ENCODE measurements at places on chromosomes 13 and 19.

- DNase-seq: peak; percentile 80
These were observed 55.7 kb downstream of the FAM216B start for GRCh38 chr13:42836930-42837690.

DNA sequence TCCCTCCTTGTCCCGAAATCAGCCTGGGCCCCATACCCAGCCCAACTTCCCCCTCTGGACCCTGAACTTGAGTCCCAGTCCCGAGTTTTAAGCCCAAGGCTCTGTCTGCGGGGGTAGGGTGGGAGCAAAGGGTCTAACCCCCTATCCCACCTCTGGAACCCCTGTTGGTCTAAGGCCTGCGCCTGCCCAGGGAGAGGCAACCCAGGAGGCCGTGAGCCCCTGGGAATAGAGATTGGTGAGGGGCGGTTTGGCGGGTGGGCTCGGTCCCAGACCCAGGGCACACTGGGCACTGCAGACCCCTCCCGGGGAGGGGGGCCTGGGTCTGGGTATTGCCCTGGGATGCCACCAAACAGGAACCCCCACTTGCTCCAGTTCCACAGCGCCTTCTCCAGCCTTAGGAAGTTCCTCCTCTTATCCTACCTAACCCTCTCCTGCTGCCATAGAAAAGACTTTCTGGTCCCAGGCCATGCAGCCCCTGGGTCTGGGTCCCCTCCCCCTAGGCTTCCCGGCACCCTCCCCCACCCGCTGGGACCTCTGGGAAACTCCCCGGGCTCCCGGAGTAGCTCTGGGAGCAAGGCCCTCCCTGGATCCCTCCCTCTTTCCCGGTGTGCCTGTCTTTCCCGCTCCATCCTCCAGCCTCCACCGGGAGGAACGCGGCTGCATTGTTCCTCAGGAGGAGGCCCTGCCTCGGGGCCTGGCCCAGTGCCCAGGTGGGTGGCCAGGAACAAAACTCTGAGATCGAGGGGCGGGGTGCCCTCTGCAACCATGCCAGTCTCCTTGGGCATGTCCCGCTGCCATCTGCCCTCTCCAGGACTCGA, 33.6 kb upstream of the NANOS3 start:
- DNase-seq: peak; percentile 81

GRCh38 chr13:57418067-57418677, 213.4 kb upstream of the PCDH17 start:
- no peak for DNase-seq

DNA sequence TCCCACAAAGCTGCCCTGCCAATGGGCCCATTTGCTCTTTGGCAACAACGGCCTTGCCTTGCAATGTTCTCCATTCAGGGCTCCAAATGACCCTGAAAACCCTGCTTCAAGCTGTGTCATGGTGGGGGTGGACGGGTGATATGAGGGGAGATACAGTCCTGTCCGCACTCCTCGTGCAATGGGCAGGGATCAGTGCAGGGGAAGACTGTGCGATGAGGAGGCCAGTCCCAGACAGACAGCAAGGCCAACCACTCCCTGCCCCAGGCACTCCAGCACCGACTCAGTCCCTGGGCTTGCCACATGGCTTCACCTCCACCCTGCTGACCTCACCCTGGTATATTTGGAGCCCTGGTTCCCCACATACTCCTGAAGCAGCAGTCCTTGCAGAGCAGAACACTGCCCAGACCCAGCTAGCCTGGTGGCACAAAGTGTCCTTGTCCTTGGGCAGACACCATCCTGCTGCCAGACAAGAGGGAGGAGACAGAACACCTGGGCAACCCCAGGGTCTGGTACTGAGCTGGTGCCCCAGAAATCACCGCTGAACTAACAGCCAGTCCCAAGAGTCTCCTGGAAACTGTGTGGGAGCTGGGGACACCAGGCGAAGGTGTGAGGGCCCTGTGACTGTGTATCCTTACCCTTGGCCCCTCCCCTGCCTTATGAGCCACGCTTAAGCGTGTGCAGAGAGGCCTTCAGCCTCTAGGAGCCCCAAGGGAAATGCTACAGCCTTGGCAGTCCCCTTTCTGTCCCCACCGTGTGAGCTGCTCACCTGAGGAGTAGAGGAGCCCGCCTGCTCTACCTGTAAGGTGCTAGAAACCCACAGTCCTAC, 9.1 kb upstream of the SLC35E1 start:
- DNase-seq: no peak

GRCh38 chr13:88031980-88032559, 360.9 kb downstream of the SLITRK5 start:
- peak; percentile 41 for DNase-seq

DNA sequence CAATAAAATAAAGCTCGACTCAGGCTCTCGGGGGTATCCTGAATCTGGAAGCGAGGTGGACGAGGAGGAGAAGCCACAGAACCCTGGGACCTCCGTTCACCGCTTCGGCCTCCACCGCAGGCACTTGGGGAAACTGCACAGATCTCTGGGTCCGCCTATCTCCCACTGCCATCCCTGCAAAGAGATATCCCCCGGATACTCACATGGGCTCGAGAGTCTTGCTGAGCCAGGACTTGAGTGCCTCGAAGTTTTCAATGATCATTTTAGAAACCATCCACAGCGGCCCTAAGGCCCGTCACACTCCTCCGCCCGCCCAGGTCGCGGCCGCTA, 589 bp downstream of the RBM26 start:
- DNase-seq: no peak

DNA sequence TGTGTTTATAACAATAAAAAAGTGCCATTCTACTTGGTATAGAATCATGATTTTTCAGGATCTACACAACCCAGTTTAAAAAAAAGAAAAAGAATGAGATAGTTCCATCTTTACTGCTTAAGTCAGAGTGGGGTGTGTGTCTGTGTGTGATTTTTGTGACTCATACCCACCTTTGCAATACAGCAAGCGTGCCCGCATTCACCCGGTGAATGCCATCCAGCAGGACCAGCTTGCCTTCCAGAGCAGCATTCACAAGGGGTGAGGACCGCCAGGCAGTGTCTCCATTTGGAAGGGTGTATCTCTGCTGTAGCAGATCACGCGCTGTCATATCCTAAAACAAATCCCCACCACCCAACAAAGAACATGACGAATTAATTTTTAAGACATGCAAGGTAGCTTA, 127.7 kb downstream of the VWA8 start:
- no peak for DNase-seq

- no peak for DNase-seq
These were observed 4.2 kb downstream of the NRTN start for GRCh38 chr19:5809053-5809452.

GRCh38 chr13:78689011-78689410, 30.1 kb upstream of the OBI1 start:
- DNase-seq: peak; percentile 9

DNA sequence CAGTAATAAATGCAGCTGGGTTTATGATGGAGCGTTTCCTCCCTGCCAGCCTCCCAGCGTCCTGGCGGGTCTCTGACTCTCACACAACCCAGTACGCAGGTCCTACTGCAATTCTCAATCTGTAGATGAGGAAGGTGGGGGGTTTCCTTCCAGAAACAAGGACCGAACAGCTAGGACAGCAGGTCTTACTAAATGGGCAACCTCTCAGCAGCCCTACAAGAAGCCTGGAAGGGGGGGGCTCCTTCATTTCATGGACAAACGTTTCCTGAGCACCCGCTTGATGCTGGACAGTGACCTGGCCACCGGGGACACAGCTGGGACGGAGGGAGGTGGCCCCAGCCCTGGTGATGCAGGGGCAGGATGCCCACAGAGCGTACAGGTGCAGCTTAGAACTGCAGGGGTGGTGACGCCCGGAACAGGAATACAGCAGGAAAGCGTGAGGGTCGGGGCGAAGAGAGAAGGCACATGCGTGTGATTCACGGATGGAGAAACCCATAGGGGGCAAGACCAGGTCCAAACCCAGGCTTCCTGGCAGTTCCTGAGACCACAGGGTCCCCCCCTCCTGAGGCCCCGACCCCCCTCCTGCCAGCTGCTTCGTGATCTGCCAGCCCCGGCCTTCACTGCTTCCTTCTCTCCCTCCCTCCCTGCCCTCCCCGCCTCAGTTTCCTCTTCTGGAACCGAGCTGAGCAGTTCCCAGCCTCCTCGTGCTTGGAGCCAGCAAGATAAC, 732 bp upstream of the C2CD4C start:
- no peak for DNase-seq

DNA sequence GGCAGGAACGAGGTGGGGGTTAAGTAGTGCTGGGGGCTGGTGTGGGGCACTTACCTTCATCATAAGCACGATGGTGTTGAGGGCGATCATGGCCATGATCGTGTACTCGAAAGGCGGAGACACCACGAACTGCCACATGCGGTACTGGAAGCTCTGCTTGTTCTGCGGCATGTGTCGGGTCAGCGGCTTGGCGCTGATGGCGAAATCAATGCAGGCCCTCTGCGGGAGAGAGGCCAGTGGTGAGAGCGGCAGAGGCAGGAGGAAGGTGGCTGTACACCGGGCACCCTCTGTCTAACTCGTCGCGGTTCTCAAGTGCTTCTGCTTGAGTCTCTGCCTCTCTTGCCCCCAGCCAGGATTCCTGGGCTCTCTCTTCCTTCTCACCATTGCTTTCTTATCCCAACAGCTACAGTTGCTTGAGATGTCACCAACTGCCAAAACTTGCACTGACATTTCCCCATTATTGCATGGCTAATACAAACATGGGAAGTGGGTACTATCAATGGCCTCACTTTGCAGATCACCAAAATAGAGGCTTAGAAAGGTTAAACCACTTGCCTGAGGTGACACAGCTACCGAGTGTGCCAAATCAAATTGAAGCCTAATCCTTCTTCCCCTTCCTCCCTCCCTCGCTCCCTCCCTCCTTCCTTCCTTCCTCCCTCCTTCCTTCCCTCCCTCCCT, 105.0 kb downstream of the IER2 start:
- no peak for DNase-seq

DNA sequence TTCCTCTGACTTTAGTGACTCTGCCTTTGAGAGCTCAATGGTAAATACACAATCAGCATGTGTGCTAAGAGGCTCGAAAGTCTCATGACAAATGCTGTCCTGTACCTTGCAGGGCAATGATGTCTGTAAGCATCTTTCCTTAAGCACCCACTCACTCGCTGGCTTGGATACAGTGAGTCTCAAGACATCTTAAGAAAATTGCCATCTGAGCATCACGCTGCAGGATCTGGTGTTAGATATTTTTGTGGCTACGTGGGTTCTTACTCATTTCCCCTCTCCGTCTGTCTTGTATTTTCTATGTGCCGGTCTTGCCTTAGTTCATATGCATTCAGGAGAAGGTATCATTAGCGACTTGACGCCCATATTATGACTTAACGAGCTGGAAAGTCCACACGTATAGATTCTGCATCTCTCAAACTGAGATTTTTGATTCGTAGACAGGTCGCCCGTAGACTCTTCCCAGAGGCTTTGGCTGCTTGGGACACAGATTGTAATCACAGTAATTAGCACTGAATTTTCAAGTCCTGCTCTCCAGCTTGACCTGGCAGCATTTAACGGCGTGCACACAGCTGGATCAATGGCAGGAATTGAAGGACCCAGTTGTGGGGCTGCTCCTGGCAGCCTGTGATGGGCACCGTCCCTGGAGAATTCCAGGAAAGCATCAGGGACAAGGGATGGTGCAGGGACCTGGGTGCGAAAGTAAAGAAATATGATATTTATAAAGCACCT, 231.2 kb downstream of the ZIC5 start:
- DNase-seq: no peak

GRCh38 chr13:57820924-57821323, 189.4 kb downstream of the PCDH17 start:
- DNase-seq: no peak

- no peak for DNase-seq
These were observed at the start of gene C5AR2 for GRCh38 chr19:47331931-47332547. Gene C5AR2 (plus strand): TSS chr19:47332175. CDS start chr19:47340800, 8,625 bp downstream.

DNA sequence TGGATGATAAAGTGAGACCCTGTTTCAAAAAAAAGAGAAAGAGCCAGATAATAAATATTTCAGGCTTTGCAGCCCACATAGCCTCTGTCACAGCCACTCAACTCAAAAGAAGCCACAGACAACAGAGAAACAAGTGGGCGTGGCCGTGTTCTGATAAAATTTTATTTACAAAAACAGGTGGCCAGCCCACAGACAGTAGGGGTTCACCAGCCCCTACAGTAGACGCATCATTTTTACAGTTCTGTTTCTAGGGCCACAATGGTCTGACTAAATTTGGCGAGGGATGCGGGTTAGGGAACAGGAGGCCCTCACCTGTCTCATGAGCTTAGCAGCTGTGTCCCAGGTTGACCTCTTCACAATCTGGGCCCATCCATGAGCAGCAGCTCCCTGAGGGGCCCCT, 59.5 kb downstream of the ARHGEF18 start:
- DNase-seq: no peak

DNA sequence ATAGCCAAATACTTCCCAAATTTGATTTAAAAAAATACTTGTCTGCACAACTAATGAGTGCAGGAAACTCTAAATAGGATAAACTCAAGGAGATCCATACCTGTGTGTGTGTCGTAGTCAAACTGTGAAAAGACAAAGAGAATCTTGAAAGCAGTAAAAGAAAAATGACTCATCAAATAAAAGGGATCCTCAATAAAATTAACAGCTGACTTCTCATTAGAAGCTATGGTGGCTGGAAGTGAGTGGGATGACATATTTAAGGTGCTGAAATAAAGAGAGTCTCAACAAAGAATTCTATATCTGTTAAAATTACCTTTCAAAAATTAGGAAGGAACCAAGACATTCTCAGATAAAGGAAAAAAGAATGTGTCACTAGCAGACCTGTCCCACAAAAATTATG, 13.7 kb downstream of the RNASEH2B start:
- peak; percentile 4 for DNase-seq

DNA sequence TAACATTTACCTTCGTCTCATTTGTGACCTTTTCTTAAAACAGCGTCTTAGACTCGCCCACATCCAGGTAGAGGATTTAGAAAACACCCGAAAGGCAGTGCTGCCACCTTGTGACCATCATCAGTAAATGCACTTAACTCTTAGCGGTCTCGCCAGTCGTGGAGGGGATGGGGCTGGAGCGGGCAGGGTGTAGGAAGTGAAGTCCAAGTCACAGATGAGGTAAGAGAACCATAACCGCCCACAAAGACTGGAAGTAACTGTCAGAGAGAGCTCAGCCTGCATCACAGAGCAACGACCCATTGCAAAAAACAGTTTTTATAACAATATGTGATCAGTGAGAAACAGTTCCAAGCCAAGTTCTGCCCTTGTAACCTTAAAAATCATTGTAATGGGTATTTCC, 10.7 kb upstream of the CEACAM3 start:
- peak; percentile 55 for DNase-seq

GRCh38 chr13:59424661-59425060, 739.1 kb downstream of the DIAPH3 start:
- no peak for DNase-seq

DNA sequence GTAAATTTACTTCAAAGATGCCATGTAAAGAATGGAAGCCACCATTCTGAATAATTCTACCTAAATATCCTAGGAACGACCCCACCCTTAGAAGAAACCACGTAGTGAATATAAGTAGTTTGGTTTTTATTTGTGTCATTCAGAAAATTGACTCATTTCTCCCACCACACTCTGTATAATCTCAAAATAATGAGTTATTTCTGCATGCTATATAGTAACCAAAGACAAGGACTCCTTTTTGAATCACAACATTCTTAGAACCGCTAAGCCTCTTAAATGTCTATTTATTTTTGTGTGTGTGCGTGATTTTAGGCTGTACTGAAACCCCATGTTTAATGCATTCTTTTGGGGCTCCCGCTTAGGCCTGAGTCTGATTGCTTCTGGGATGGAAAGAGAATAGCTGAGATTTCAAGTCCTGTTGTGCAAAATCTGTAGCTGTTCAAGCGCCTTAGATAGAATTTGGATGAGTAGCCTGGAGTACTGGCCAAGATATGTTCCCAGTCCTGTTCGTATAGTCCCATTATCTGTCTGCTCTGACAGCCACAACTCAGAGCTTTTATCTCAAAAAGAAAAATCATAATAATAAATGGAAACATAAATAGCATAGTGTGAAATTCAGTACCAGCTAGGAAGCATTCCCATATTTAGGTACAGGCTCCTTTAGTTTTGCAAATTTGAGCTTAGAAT, 532.4 kb upstream of the NBEA start:
- no peak for DNase-seq

All from ACHN (cell line).